ENCODE measurements at places on chromosomes 5 and 9.

DNA sequence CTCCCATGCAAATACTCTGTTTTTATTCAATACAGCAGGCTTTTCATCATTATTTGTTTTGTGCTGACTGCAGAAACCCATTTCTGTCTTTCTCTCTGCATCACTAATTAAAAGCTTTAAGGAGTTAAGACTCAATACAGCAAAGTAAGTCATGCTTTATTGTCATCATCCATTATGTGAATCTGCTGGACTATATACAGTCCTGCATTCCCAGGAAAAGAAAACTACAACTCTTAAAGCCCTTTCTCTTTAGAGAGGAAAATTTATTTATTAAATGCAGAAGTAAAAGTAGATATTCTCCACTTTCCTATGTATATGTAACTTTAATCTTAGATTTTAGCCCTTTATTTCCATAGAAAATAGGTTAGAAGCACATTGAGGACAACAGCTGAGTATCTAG lies 706.6 kb upstream of the RGMB start:
- no peak for DNase-seq

DNA sequence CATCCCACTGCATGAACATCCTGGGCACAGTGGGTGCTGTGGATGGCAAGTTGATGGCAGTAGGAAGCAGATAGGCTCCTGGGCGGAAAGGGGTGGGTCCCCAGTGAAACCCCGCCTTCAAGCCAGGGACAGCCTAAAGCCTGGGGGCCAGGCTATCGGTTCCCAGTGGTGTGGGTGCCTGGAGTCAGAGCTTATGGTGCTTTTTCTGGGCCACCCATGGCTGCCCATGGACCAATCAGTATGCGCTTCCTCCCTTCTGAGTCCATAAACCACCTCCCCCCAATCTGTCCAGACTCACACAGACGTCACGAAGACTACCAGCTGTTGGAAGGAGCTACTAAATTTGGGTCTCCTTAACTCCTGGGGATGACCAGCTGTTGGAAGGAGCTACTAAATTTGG lies 17.5 kb upstream of the ECPAS start:
- DNase-seq, result no peak

DNA sequence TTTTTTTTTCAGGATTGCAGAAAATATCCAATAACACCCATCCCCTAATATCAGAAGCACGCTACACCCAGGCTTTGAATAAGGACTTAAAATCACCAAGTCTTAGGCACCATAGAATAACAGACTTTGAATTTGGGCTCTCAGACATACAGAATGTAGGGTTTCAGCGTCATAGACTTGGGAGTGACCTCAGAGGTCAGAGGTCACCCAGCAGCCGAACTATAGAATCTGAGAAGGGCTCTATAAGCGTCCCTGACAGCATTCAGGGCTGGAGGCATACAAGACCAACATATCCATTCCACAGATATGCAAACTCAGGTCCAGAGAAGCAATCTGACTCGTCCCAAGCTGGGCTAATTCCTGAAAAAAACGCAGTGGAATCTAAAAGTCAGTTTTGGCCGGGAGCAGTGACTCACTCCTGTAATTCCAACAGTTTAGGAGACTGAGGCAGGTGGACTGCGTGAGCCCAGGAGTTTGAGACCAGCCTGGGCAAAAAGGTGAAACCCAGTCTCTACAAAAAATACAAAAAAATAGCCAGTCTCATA lies 34.7 kb downstream of the SLC6A7 start:
- DNase-seq, result no peak

DNA sequence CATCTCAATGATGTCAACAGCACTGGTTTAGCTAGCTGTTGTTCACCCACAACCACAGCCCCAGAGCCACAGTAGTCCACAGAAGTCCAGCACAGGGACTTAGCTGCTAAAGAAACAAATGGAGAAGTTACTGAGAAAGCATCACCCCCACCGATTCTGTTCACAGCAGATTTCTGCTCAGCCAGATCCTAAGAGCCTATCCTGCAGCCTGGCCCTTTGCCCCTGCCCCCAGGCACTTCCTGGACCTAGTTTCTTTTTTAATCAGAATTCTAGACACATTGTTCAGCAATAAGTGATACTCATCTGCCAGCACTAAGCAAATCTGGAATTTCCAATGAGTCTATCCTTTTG lies 7.4 kb downstream of the B4GALT1 start:
- peak; percentile 65 for DNase-seq

GRCh38 chr5:162289489-162289888 lies 221.9 kb downstream of the GABRG2 start:
- DNase-seq, result no peak

All from activated naive CD4-positive, alpha-beta T cell treated with anti-CD3 and anti-CD28 coated beads, Interleukin-2, amount 10 ng/mL, durations not matched to agents 7 days and 5 days (primary cell).